ENCODE measurements at places on chromosomes 12 and 14.

- DNase-seq = no peak
These were observed 245.9 kb downstream of the NPAS3 start for GRCh38 chr14:33184587-33184986.

DNA sequence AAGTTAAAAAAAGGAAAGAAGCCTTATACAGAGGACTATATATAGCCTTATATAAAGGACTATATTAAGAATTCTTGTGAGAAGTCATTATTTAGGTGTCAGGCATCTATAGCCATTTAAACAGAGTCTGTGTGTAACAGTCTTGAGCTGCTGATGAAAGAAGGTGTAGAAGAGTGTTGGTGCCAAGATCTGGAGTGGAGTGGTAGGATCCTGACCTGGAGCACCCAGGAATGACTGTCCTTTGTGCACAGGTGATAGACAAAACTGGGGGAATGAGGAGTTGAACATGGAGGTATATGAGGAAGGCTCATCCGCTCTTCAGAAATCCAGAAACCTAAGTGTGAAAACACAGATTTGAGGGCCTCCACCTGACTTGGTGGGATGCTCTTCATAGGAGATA, 747.3 kb downstream of the NRXN3 start:
- DNase-seq = no peak

- DNase-seq = no peak
These were observed 130.9 kb downstream of the KICS2 start for GRCh38 chr12:64091186-64091585.

DNA sequence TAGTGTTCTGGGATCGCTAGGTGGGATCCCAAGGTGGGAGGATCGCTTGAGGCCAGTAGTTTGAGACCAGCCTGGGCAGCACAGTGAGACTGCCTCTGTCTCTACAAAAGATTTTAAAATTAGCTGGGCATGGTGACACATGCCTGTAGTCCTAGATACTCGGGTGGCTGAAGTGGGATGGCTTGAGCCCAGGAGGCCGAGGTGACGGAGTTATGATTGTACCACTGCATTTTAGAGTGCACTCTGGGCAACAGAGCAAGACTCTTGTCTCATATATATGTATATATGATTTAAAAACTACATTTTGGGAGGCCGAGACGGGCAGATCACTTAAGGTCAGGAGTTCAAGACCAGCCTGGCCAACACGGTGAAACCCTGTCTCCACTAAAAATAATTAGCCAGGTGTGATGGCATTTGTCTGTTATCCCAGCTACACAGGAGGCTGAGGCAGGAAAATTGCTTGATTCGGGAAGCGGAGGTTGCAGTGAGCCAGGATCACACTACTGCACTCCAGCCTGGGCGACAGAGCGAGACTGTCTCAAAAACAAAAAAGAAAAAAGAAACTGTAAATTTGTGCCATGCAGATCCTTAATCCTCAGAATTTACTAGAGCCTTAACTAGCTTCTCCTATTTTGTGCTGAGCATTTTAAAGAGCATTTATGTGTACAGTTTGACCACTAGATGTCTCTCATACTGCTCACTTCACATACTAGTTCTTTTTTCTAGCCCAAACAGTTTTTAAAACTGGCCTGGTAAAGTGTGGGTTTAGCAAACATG, 114.8 kb downstream of the MON2 start:
- DNase-seq = no peak

DNA sequence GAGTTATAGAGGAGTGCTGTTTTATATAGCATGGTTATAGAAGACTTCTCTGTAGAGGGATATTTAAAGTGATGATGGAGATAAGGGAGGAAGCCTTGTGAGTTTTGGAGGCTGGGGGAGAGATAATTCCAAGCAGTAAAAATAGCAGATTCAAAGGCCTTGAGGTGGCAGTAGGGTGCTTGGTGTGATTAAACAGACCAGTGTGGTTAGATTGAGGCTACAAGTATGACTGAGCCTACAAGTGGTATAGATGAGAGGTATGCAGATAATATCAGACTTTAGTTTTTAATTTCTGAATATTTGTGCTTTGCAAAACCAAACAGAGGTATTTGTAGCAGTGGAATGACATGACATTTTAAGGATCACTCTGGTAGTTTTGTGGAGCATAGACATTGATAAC, 20.3 kb downstream of the FANCM start:
- no peak for DNase-seq

DNA sequence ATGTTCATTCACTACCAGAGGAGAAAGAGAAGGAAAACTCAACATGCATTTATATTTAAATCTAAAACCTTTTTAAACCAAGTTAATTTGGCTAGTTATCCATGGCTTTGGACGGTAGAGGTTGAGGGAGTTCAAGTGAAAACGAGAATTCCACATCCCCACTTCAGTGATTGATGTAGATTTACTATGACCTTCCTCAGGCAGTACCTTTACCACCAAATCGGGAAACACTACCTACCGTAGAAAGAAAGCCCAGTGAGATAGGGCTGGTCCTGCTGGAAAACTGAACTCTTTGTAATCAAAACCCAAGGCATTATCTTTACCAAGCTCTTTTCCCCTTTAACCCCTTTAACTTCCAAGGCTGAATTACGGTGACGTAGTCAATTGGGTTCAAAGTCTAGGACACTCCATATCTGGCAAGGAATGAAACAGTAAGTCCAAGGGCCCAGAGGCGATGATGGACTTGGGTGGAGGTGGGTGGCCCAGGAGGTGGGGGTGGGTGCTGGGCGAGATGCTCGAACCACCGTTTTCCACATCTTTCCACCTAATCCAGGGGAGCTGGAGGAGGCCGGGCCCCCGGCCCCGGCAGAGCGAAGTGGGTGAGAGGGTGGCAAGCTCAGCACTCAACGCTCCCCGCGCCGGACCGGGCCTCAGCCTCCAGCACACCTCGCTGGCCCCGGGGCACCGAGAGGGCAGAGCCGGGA, 618 bp downstream of the SEC23A start:
- no peak for DNase-seq

- DNase-seq = no peak
These were observed 3.4 kb downstream of the TAMALIN start for GRCh38 chr12:52010152-52010622.

DNA sequence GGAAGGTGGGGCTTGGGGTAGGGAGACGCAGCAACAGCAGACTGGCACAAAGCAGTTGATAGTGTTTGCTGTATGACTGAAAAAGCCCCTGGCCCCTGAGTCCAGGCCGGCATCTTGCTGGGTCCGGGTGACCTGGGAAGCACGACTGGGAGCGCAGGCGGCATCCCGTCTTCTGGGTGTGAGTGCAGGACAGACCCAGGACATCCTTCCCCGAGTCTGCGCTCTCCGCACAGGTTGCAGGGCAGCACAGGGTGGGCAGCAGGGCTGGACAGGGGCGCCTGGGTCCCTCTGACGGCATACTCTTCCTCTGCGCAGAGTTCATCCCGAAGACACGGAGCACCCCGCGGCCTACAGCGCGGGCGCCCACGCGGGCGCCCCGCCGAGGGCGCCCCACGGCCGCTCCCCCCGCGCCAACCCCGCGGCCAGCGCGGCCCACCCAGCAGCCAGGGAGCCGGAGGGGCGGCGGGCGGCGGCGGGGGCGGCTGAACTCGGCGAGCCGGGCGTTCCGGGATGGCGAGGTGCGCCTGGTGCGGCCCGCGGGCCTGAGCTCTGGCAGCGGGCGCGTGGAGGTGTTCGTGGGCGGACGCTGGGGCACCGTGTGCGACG, 9.2 kb upstream of the CYP46A1 start:
- DNase-seq = no peak

GRCh38 chr14:43438056-43438455, 1069.0 kb downstream of the FSCB start:
- DNase-seq = no peak

DNA sequence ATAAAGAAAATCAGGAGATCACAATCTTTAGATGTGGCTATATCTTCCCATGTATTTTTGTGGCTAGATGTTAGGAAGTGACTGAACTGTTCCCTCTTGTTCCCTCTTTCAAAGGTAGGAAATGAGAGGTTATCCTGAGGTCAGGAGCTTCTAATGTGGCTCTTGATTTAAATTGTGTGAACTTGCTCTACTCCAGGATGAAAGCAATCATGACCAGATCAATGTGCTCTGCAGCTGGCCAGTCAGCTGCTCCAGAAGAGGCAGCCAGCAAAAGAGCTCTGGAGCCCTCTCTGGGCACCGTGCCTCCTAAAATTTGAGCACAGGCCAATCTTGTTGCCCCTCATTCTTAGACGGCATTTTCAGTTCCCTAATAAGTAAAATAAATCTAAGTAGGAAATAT, 32.0 kb downstream of the CDK17 start:
- no peak for DNase-seq

DNA sequence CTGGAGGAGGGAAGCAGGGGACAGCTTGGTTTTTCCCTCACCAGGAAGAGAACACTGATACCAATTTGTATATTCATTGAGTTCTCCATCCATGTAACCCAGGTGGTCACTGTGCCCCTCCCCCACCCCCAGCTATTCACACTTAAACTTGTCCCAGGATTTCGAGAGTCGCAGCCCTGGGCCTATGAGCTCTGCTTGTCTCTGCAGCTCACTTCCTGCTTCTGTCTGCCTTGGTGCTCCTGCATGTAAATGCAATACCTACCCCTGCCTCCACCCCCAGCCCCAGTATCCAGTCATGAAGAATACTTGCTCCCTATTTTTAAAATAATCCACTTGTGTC, 452.2 kb downstream of the BCL11B start:
- DNase-seq = no peak

DNA sequence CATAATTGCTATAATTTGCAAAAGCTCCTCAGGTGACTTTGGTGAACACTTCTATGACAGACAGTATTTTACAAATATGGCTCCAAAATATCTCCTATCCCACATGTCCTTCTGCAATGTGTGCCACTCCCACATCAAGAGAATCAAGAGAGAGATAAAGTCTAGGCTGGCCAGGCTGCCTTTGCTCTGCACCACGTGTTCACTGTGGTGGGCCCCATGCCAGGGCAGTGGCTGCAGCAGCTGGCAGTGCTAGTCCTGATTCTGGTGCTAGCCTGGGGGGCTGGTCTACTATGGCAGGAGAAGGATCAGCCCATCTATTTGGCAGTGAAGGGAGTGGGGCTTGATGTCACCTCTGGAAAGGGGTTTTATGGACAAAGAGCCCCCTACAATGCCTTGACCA, 86.3 kb downstream of the DRAM1 start:
- no peak for DNase-seq

GRCh38 chr14:20428010-20428365, 8.0 kb downstream of the KLHL33 start:
- DNase-seq = no peak

DNA sequence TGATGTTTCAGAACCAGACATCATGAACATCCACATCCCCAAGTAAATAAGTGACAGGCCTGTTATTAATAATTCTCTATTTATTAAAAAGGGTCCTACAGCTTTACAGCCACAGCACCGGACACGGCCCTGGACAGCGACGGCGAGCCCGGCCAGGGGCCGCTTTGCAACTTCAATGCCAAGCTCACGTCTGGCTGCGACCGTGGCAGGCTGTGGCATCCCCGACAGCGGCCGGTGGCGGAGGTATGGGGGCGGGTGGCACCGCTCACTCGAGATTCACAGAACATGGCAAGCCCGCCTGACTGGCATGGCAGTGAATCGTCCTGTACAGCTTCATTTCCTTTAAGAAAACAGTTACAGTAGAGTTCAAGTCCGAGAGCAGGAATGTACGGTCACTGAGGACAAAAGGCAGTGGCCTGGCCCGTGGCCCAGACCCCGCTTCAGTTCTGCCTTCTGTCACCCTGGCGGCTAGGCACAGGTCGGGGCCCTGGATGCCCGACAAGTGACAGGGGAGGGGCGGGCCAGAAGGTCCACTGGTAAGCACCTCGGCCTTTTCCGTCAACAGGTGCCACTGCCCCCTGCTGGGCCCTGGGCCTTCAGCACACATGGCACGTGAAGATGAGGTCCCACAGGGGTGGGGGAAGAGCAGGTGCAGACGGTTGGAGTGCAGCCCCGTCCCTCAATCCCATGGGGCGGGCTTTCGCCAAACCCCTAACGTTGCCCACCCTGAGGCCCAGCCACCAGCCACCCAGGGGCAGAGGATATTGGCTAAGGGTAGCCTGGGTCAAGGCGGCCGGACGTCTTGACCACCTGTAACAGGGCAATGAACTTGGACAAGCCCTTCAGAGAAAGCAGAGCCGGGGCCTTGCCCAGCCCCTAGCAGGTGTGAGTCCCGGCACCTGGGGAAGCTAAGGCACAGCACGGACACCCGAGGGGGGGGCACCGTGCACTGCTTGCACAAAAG, 30.3 kb downstream of the HIP1R start:
- no peak for DNase-seq

- DNase-seq = no peak
These were observed 161.2 kb downstream of the PRKCH start for GRCh38 chr14:61482348-61483206.

DNA sequence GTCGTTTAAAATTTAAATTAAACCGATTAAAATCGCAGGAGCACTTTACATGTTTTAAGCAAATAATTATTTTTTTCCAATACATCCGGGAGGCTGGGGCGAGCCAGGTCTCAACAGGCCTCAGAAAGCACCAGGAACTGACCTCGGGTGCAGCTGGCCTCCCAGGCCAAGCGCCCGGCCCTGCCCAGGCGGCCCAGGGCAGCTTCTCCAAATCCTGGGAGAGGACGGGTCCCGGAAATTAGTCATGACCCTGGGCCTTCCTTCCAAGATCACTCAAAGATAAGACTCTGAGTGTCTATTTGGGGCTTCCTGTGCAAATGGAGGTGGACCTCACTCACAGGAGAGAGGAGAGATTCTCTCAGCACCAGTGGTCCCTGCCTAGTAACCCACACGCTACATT, 177.1 kb downstream of the BCL11B start:
- DNase-seq = no peak

- DNase-seq = no peak
These were observed 253.8 kb downstream of the RMST start for GRCh38 chr12:97716356-97716755.

DNA sequence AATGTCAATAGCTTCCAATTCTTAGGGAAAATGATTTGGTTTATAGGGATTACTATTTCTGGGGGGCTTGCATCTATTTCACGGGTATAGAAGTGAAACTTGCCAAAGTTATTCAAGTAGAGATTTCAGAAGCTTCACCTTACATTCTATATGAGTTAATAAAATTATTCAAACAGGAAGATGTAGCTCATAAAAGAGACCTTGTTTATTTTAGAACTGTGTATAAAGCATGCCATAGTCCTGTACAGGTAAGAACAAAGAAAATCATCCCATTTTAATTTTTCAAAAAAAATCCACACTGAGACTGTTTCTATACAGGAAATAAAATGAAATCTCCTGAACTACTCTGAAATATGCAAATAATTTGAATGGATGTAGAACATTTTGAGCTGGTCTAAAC, 834.7 kb downstream of the TRHDE start:
- DNase-seq = no peak

All from stimulated activated CD4-positive, alpha-beta T cell treated with anti-CD3 and anti-CD28 coated beads, Interleukin-1b, Interleukin-23, amount 100 ng/mL, for 1 hour (primary cell).